ENCODE measurements at places on chromosomes 16 and 17.

- DNase-seq = no peak
These were observed 22.9 kb downstream of the RPGRIP1L start for GRCh38 chr16:53680756-53681155.

GRCh38 chr16:11283820-11284248, 2.7 kb upstream of the PRM1 start:
- no peak for DNase-seq

DNA sequence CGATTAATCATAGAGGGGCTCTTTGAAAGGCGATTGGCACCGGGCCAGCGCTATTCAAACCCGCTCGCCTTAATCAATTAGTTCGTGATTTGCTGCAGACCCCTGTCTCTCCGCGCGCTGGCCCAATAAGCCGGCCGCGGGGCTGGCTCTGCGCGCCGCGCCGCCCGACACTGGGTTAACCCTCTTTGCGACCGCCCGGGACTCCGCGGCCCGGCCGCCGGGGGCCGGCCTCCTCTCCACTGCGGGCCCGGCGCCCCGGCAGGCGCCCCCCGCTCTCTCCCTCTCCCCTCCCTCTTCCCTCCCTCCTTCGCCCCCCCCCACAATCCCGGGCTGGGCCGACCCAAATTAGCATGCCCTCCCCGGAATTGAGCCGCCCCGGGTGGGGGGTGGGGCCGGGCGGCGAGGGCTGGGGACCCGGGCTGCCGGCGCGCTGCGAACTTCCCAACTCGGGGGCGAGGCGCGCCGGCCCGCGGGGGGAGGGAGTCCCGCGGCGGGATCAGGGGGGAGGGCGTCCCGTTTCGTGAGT, 428 bp upstream of the SALL1 start:
- DNase-seq = peak; percentile 63

GRCh38 chr17:69608808-69609472, 194.4 kb downstream of the MAP2K6 start:
- no peak for DNase-seq

DNA sequence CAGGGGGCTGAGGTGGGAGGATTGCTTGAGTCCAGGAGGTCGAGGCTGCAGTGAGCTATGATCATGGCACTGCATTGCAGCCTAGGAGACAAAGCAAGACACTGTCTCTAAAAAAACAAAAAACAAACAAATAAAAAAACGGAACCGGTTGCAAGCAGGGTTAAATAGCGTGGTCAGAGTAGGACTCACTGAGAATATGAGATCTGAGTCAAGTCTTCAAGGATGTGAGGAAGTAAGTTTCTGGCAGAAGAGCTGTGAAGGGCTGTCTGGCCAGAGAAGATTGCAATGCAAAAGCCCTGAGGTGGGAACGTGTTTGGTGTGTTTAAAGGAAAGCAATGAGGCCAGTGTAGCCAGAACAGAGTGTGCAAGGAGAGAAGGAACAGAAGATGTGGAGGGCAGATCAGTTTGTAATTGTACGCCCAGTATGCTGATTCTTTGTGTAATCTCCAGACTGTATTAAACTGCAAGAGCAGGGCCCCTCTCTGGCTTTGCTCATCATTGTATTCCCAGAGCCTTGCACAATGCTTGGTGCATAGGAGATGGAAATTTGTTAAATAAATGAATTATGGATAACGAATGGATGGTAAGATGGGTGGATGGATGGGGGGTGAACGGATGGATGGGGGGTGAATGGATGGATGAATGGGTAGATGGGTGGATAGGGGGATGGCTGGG, 6.3 kb downstream of the G6PC1 start:
- DNase-seq = no peak

Data from heart right ventricle (tissue), 16 donors.